ENCODE measurements at places on chromosomes 11 and 22.
A peak's percentile ranks its signal among the peaks of the same experiment; 100 is the strongest.

- DNase-seq = peak; percentile 26
Measured at GRCh38 chr11:19938169-19938856, 222.0 kb downstream of the DBX1 start.

DNA sequence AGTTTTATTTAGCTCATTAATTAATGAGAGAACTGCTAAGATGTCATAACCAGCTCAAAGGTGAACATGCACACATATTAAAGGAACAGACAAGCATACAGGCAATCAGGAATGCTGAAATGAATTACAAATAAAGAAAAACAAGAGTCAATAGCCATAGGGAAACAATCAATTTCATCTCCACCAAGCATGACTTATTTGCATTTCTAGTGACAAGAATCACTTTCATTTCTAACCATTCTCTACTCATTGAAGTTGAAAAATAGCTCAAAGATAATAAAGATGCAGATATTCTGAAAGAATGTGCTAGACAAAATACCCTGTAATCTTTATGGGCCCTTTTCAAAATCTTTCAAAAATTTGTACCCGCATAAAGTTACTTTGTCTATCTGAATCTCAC lies 23.2 kb downstream of the ISX start:
- DNase-seq = no peak

DNA sequence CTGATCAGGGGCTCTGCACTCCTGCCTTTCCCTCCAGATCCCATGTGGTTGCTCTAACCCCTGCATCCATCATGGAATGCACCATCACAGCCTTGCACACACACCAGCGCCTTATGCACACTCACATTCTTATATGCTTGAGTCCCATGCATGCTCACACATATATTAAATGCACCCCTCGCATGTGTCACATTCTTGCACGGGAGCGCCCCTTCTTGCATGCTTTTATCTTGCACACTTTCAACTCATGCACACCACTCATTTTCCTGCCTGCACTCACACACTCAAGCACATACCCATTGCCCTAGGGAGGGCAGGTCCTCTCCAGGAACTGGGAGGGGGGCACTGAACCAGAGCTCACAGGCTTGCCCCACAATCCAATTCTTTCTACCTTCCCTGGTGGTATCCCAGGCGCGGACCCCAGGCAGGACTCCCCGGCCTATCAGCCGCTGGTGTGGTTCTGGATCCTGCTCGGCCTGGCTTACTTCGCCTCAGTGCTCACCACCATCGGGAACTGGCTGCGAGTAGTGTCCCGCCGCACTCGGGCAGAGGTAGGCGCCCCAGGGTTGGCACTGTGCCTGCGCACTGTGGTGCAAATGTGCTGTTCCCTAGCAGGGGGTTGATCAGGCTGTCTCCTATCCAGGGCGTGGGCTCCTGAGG lies 2.3 kb upstream of the CATSPERZ start:
- DNase-seq = no peak

DNA sequence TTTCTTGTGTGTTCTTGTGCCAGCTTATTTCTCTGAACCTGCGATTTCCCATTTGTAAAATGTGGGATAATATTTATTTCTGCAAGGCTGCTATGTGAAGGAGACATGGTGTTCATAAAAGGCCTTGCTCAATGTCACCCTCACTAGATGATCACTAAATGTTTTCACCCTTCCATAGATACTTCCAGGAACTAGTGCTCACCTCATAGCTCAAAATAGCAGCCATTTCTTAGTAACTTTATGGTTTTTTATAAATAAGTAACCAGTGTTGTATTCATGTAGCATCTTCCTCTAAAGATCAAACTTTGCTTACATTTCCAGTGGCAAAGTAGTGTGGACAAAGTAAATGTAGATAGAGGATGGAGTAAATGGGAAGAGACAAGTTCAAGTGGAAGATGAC lies 23.8 kb downstream of the SYTL2 start:
- DNase-seq = no peak

DNA sequence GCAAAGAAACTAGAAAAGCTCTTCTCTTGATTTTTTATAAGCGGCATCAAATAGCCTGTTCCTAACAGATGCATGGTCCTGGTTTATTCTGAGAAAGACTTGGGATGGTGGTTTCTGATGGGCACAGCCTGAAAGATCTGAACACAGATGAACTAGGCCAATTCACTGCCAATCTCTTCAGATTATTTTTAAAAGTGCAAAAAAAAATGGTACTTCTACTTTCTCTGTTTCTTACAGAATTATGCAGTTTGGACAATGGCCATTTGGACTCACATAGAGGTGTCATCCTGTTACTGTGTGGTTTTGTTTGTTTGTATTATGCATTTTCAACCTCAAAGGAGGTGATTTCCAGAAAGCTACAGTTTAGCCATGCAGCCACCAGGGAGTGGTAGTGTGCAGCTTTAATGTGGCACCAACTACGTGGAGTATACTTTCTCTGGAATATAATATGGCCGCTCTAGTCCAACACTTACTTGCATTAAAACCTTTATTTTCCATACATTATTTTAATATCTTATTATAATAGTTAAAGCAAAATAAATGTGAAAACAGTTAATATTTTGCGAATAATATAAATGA lies 469.8 kb upstream of the KIRREL3 start:
- no peak for DNase-seq

DNA sequence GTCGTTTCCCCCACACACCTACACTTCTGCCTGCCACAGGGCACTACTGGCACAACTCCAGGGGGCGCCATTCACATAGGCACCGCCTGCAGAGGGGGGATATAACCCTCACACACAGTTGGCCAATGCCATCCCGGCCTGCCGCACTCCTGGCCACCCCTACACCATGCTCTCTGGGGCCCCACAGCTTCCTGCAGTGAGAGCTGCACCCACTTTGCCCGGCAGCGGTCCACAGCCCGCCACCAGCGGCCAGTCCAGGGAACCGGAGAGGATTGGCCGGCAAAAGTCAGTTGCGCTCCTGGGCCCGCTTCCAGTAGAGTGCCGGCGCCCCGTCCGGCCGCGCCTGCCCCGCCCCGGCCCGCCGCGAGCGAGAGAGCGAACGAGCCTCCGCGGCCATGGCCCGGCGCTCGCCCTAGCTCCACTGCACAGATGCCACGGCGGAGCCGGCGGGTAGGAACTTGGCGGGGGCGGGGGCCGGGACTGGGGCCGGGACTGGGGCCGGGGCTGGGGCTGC lies 25.6 kb upstream of the SUSD2 start:
- peak; percentile 74 for DNase-seq

GRCh38 chr11:9133956-9134355 lies 42.6 kb upstream of the SCUBE2 start:
- DNase-seq = no peak

GRCh38 chr11:72173291-72173690 lies 18.6 kb upstream of the FOLR1 start:
- no peak for DNase-seq

DNA sequence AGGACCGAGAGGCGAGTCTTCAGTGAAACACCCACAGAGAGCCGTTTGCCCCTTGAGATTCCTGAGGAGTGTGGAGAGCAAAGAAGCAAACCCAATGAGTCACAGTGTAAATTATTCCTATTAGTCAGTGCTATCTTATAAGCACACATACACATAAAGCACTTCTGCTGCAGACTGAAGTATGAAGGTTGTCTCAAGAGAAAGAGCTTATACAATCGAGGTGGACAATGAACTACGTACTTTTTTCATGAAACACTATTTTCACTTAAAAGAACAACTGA lies 37.3 kb downstream of the GALNT18 start:
- DNase-seq = peak; percentile 29

DNA sequence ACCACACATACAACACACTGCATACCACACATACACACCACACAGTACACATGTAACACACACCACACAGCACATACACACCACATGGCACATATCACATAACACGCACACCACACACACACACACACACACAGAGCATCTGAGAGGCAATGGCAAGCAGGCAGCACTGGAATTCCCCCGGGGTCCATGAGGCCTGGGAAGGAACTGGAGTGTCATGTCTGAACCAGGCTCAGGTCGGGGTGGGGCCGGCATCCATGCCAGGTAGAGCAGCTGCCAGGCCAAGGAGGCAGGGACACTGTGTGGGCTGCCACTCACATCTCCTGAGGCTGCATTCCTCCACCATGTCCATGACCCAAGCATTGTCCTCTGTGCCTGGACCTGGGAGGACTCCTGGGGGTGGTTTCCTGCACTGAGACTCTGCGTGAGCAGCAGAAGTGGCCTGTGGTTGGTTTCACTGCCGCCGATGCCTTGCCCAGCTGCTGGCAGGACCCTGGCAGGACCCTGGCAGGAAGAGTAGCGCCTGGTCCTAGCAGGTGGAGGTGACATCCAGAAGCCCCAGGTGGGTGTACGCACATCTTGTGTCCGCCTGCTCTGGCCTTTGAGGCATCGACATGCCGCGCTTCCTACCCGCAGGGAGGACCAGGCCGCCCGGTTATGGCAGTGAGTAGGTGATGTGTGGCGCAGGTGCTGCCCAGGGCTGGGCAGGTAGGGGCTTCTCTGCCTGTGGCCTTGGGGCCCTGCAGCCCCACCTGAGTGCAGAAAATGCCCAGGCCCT lies 1280.4 kb downstream of the TBC1D22A start:
- DNase-seq = no peak

GRCh38 chr11:73420136-73420535 lies 43.9 kb downstream of the RELT start:
- no peak for DNase-seq

GRCh38 chr11:29125606-29126005 lies 891.2 kb downstream of the KCNA4 start:
- DNase-seq = peak; percentile 26

- DNase-seq = no peak
Measured at GRCh38 chr11:110761991-110762390, 49.8 kb upstream of the ARHGAP20 start.

DNA sequence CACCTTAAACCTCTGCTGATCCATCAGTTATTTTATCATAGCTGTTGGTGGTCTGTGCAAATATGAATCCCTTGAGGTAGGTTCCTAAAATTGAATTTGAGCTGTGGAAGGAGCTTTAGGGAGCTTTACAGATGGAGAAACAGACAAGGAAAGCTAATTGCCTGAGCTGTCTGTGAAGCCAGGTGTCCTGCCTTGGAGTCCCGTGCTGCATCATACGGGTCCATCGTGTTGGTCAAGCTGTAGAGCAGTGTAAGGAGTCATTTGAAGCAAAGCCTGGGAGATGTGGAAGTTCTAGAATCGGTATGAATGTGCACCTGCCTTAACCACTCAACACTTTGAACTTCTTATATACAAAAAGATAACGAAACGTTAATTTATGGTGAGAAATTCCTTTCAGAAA lies 1.0 kb downstream of the POLA2 start:
- DNase-seq = no peak

Data from AG10803 (cell line).